ENCODE measurements at places on chromosomes 7 and 10. TPM values are rescaled to one million over a fixed set of nuclear protein-coding genes. Genes with fewer than 3 reads are reported as not detected.

DNA sequence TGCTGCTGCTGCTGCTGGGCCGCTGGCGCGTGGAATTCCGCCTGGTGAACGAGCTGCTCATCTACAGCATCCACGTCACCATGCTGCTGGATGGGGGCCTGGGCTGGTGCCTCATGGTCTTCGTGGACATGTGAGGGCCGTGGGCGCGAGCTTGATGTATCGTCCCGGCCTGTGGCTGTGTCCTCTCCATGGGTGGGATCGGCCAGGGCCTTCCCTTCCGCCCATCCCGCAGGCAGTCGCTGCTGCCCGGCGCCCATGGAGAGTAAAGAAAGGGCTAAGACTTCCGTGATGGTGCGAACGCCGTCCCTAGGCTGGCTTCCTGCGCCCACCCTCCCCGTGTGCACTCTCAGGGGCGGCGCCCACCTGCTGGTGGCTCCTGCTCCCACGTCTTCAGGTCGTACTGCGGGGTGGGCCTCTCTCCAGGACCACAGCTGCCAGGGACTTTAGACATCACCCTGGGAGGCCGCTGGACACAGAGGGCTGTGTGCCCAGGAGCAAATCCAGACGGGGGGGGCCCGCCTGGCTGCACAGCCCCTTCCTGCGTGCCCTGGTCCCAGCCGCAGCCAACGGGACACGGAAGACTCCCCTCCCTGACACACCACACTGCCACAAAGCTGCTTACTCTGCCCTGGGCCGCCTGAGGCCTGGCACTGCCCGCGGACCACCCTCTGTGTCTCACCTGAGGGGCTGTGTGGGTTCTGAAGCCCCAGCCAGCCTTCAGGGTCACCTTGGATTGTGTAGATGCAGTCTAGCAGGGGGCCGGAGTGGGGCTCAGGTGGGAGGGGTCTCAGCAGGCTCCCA is 167.5 kb downstream of the SEPTIN7 start:
- DNase-seq = no peak
- no peaks in the 10 kb centered on the region for H3K27me3 ChIP-seq
- H3K27ac ChIP-seq = no peak overlapping the region
- no peaks in the 10 kb centered on the region for H3K4me1 ChIP-seq

- H3K27ac ChIP-seq = no peak overlapping the region
- no peaks in the 10 kb centered on the region for H3K27me3 ChIP-seq
These were observed 10.0 kb downstream of the CYP3A43 start for GRCh38 chr7:99837649-99838361.

DNA sequence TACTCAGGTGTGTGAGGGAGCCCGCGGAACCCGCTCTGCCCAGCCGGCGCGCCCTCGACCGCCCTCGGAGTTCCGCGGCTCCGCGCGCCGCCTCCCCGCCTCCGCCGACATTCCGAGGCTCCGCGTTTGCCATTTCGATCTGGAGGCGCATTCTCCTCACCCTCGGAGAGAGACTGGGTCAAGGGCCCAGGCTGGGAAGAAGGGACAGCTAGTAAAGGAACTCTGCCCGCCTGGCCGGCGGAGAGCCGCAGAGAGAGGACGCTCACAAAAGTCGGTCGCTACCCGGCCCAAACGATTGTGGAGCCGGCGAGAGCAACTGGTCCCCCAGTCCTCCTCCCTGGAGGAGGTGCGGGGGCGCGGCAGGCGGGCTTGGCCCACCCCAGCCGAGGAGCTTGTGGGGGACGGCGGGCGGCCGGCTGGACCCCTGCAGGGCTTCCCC is 74.5 kb upstream of the LEP start:
- H3K4me3 ChIP-seq = peak overlapping the region; percentile 53
- H3K27ac ChIP-seq = no peak overlapping the region
- H3K36me3 ChIP-seq = no peaks in the 10 kb centered on the region
- DNase-seq = no peak
- peaks cover 15% of the 10 kb centered on the region for H3K27me3 ChIP-seq

The STK31 gene
- total RNA-seq = 1.6 TPM

The DNAH11 gene
- total RNA-seq = 0.75 TPM
